ENCODE measurements at places on chromosomes 1 and 21.

DNA sequence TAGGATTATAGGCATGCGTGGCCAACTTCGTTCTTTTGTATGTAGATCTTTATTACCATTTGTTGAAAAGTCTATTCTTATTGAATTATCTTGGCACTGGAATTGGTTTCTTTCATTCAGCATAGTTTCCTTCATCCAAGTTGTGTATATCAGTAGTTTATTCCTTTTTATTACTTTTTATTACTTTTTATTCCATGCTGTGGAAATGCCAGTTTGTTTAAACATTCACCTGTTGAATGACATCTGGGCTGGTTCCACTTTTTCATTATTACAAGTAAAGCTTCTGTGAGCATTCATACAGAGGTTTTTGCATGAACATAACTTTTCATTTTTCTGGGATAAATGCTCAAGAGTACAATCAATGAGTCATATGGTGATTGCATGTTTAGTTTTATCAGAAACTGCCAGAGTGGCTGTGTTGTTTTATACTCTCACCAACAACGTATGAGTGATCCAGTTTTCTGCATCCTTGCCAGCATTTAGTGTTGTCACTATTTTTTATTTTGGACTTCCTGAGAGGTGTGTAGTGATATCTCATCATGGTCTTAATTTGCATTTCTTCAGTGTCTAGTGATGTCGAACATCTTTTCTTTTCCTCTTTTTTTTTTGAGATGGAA lies 28.6 kb downstream of the PTPRU start:
- DNase-seq, result no peak

DNA sequence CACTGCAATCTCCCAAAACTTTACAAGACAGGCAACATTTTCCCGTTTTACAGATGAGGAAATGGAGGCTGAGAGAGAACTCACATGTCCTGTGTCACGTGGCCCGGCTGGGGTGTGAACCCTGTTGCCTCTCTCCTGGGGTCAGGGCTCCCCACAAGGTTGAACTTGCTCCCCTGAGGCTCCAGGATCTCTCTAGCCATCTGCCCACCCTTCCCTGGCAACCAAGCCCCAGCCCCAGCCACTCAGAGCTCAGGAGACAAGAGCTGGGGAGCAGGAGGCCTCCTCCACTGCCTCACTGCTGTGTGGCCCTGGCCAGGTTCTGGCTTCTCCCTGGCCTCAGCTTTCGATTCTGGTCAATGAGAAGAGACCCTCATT lies 11.8 kb downstream of the LAPTM5 start:
- DNase-seq, result no peak

- DNase-seq, result no peak
Observed at GRCh38 chr1:62228136-62228882, 33.7 kb downstream of the L1TD1 start.

- no peak for DNase-seq
Observed at GRCh38 chr1:52253421-52253820, 111.5 kb downstream of the ZFYVE9 start.

- DNase-seq, result no peak
Observed at GRCh38 chr21:41521489-41522027, 13.6 kb upstream of the TMPRSS2 start.

- no peak for DNase-seq
Observed at GRCh38 chr1:211126622-211127021, 7.3 kb downstream of the KCNH1 start.

GRCh38 chr1:55580845-55581332 lies 365.7 kb upstream of the USP24 start:
- DNase-seq, result no peak

DNA sequence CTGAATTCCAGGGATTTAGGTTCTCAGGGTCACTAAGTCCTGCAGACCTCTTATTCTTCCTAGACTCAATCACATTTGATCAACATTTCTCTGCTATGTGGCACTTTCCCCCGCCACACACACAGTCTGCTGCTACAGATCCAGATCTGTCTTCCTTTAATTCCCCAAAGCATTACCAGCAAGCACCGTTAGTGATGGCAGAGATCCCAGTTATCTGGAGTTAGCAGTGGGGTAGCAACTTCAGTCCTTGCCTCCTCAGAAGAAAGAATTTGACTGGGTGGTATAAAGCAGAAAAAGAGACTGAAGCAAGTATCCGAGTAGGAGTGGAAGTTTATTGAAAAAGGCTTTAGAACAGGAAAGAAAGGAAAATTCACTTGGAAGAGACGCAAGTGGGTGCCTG lies 100.4 kb upstream of the ETV3 start:
- no peak for DNase-seq

DNA sequence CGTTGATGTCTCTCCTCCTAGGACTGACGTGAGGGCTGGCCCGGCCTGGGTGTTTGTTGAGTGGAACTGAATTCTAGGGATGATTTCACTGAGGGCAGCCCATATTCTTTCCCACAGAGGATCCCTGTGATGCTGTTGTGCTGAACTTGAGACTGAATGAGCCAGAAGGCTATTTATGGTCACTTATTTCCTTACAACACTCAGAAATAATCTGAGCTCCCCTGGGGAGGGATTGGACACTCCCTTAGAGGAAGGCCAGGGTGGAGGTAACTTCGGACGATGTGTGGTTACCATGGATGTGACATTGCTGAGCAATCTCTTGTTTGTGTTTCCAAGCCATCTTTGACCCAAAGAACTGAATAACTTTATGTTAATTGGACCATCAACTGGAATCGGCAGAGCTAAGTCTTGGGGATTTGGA lies 5.1 kb upstream of the TMCO4 start:
- no peak for DNase-seq

DNA sequence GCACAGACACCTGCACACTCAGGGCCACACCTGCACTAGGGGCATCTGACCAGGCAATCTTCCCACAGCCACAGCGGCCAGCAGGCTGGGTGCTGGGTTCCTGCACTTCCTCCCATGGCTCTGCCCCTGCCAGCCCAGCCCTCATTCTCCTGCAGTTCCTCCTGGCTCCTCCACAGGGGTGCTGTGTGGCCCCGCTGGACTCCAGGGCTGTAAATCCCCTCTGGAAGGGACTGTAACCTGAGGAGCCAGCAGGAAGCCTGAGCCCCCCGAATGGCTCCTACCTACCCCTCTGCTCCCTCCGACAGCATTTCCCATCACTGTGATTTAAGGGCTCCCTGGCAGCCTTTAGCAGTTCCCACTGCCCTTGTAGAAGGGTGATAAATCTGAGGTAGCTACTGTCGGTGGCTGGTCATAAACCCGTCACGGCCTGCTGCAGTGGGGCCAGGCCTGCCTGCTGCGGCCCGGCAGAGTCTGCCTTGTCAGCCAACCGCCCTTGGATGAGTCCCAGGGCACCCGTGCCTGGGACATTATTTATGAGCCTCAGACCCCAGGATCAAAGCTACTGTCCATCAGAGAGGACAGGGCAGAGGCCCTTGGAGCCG lies 8.8 kb downstream of the UBL4B start:
- no peak for DNase-seq

DNA sequence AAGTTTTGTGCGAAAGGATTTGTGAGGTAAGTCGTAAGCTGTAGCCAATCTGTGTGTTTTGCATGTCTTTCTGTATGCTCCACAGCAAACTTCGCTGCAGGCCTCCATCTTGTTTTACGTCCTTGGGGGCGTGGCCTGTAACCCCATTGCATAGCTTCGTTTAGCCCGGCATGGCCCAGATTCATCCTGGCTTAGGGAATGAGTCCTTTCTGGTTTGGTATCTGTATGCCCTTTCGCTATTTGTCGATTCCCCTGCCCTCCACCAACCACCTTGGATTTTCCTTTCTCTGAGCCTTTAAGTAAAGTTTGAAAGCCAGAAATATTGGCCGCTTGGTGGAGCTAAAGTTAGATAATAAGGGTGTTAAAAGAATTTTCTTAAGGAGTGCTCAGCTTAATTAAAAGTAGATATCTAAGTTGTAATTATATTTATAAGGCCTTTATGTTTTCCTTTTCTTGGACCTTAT lies 1.1 kb downstream of the THEM4 start:
- DNase-seq, result no peak

GRCh38 chr1:30511106-30511505 lies 212.3 kb downstream of the MATN1 start:
- DNase-seq, result no peak

DNA sequence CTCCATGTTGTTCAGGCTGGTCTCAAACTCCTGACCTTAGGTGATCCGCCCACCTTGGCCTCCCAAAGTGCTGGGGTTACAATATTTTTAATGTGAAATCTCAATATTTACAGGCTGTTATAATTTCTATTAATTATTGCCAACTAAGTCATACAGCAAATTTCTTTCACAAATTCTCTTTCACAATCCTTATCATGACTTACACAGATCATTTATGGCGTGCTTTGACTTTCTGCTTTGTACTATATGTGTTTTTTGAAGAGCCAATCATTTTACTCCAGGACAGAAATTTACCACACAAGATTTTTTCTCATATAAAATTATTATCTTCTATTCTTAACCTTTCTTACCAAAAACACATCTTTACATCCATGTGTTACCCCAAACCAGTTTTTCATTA lies 1729.9 kb downstream of the NCAM2 start:
- no peak for DNase-seq

DNA sequence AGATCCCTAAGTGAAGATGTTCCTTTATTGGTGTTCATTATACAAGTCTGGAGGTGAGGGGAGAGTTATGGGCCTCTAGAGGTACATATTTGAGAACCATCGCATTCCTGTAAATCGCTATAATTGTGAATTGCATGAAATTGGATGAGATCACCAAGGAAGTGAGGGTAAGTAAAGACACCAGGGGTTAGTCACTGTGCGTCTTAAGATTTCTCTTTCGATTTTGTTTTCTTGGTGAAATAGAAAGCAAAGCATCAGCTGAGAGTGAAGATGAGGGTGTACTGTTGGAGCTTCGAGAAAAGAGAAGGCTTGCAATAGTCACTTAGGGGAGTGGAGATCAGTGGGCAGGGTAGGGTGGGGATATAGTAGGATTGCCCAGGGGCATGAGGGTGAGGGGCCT lies 82.1 kb downstream of the RAVER2 start:
- no peak for DNase-seq

GRCh38 chr1:88530246-88530645 lies 153.8 kb upstream of the PKN2 start:
- no peak for DNase-seq

GRCh38 chr1:27643600-27644368 lies 8.8 kb upstream of the FGR start:
- DNase-seq, result no peak

DNA sequence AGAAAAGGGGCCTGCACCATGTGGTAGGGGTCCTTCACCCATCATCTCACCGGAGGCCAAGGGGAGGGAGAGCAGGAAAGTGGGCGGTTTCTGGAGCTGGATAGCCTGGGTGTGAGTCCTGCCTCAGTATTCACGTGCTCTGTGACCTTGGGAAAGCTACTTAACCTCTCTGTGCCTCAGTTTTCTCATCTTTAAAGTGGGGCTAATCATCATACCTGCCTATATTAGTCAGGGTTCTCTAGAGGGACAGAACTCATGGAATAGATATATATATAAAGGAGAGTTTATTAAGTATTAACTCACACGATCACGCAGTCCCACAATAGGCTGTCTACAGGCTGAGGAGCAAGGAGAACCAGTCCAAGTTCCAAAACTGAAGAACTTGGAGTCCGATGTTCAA lies 78.7 kb downstream of the FBXO2 start:
- no peak for DNase-seq

- DNase-seq, result no peak
Observed at GRCh38 chr1:152801333-152801732, 4.8 kb downstream of the LCE1D start.

- no peak for DNase-seq
Observed at GRCh38 chr1:186512698-186513457, 52.0 kb upstream of the PDC start.
